Airway epithelial cell (primary cell): ENCODE measurements at places on chromosomes 7 and 10. TPM values are rescaled to one million over a fixed set of nuclear protein-coding genes. Genes with fewer than 3 reads are reported as not detected.

Gene RSPH10B2
- total RNA-seq = not detected in 2 replicates

Gene CTTNBP2
- total RNA-seq = 1.0 and 2.5 TPM in 2 replicates

Gene NPTX2
- 0.07 TPM in 1 of 2 replicates, not detected in the other for total RNA-seq

Gene CNTNAP2
- total RNA-seq = 4.3 and 7.3 TPM in 2 replicates

Gene ZNF655
- 46.4 and 51.1 TPM in 2 replicates for total RNA-seq

Gene TMEM243
- 25.2 and 39.3 TPM in 2 replicates for total RNA-seq

Gene RAB18
- total RNA-seq = 32.9 and 38.4 TPM in 2 replicates

Gene EN2
- total RNA-seq = not detected in 2 replicates

Gene CPN1
- not detected in 2 replicates for total RNA-seq

Gene NPSR1
- not detected in 2 replicates for total RNA-seq

Gene C7orf57
- 0.14 TPM in 2 replicates for total RNA-seq

Gene CALCR
- total RNA-seq = not detected in 2 replicates

Gene OR6V1
- not detected in 2 replicates for total RNA-seq
